ENCODE measurements at places on chromosomes 16 and 17.

DNA sequence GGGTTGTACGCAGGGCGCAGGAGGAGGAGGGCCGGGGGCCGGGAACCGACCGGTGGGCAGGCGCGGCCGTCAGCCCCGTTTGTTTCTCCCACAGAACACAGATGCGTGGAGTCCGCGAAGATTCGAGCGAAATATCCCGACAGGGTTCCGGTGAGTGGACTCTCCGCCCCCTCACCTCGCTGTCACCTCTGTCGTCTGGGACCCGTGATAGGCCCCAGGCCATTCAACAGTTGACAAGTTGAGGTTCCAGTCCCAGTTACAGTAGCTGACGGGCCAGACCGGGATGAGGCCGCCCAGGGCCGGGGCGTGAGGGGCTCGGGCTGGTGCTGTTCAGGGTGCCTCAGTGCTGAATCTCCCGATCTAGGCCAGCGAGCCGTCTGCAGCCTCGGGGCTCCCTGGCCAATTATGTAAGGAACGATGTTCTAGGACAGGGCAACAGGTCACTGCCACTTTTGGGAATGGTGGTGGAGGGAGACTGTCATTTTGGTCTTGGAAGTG, 628 bp downstream of the GABARAPL2 start:
- peak; percentile 75 for DNase-seq

GRCh38 chr16:15509593-15510535, 75.5 kb downstream of the BMERB1 start:
- DNase-seq: no peak

DNA sequence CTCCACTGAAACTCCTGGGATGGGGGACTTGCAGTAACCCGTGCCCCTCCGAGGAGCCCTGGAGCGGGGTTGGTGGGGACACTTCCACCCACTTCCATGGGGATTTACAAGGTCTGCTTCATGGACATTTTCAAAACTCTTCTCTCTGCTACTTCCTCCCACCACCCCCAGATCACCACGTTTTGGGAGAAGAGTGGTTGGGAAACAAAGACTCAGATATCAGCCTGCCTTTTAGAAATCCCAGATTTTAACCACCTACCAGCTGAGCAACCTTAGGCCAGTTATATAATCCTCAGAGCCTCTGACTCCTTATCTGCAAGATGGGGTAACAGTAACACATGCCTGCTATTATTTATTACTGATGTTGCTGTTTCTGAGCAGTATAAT, 184.8 kb downstream of the CCDC182 start:
- DNase-seq: no peak

DNA sequence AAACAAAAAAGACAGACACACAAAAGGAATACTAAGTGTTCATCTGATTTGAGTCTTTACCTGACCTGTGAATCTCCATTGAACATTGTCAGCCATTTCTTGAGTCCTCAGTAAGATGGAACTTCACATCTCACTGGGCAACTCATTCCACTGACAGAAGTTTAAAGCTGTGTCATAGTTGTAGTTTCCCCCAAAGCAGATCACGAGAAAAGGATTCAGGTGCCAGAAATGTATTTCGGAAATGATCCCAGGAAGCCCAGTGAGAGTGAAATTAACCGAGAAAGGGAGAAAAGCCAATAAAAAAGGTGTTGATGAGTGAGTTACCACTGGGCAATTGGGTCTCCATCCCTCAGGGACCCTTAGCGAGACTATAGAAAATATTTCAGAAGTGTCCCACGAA, 6.5 kb downstream of the CHD9 start:
- no peak for DNase-seq

DNA sequence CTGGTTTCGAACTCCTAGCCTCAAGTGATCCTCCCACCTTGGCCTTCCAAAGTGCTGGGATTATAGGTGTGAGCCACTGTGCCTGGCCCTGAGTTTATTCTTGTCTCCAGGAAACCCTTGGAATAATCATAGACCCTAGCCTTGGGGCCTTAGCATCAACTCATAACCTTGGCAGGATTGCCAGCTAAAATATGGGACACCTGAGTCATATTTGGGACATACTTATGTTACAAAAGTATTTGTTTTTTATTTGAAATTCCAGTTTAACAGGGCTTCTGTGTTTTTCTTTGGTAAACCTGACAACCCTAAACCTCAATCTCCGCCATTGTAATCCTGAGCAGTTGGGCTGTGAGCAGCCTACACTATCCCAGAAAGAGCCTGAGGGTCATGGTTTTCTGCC, 28.6 kb upstream of the TNS4 start:
- DNase-seq: no peak

GRCh38 chr17:35555691-35556090, 4.9 kb downstream of the SLFN14 start:
- no peak for DNase-seq

- DNase-seq: no peak
Observed at GRCh38 chr17:55897301-55897700, 146.4 kb downstream of the PCTP start.

GRCh38 chr16:52563767-52564611, 17.0 kb upstream of the TOX3 start:
- no peak for DNase-seq

DNA sequence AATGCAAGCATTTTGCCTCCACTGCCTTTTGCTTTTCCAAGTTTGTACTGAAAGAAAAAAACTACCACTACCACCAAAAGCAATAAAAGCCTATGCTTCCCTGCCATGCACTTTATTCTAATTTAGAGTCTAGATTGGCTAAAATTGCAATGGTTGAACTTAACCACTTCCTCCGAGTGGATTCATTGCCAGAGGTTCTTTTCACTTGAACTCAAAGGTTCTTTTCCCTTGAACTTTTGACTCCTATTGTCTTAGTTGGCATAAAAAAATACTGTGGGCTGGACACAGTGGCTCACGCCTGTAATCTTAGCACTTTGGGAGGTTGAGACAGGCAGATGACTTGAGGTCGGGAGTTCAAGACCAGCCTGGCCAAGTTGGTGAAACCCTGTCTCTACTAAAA, 319.8 kb upstream of the GOT2 start:
- no peak for DNase-seq

- DNase-seq: no peak
Observed at GRCh38 chr16:83517398-83517797, 290.4 kb upstream of the HSBP1 start.

DNA sequence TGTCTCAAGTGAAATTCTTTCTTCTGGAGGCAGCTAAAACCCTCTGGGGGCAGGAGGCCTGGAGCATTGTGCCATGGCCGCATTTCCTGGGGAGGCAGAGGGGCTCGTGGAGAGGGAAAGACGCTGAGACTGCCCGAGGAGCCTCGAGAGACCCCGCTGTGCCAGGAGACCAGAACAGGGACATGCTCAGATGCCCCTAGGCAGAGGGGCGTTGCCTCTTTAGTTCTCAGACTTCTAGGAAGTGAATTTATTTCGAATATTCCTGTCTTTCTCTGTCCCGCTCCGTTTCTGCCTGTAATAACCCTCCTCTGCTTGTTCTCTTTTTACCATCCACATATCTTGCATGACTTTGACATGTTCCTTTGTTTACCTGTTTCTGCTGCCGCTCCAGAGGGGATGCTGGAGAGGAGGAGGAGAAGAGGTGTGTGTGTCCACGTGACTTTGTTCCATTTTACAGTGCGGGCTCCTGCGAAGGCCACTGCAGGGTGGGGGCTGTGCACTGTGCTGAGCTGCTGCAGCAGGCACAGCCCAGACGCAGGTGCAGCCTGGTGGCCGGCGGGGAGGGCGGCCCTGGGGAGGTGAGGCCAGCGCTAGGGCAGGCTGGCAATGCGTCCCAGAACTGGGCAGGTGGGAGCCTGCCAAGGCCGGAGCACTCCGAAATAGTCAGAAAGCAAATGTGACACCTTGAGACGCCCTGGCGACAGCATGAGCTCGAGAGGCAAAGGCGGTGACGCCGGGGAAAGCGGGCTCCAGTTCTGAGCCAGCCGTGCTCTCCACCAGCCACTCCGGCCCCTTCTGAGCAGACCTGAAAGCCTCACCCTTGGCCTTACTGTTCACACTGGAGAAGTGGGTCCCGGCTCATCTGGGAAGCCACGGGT, 29.9 kb downstream of the CIBAR2 start:
- DNase-seq: no peak

DNA sequence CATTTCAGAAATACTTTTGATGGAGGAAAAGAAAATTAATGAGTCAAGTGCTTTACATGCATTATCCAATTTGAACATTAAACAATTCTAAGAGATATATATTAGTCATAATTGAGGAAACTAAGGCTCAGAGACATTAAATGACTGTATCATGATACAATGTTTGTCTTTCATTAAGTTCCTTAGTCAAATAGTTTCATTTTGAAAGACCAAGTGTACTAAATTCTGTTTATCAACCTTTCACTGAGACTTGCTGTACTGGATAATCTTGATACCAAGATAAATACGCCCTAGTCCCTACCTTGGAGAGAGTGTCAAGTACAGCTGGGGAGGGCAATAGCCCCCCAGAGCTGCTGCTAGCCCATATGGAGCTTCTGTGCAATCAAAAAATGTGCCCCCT, 24.2 kb downstream of the TOM1L2 start:
- no peak for DNase-seq

GRCh38 chr16:88732172-88732960, 26.1 kb downstream of the CTU2 start:
- no peak for DNase-seq

GRCh38 chr17:81492706-81493105, 19.9 kb downstream of the ACTG1 start:
- no peak for DNase-seq

GRCh38 chr17:14474591-14474990, 173.7 kb downstream of the HS3ST3B1 start:
- no peak for DNase-seq

DNA sequence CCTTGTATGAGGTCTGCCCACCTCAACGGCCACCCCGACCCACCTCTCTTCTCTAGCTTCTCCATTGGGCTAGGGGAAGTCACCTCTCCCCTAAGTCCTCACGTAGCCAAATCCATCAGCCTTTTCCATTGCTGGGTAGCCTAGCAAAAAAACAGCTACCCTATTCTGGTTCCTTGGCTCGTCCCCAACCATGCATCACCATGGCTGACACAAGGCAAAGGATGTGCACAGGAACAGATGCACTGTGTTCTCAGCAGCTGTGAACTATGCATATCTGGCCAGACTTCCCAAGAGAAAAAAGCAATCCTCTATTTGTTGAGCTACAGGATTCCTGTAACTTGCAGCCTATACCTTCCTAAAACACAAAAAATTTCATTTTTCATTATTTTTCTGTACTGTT, 22.0 kb upstream of the FLCN start:
- no peak for DNase-seq

DNA sequence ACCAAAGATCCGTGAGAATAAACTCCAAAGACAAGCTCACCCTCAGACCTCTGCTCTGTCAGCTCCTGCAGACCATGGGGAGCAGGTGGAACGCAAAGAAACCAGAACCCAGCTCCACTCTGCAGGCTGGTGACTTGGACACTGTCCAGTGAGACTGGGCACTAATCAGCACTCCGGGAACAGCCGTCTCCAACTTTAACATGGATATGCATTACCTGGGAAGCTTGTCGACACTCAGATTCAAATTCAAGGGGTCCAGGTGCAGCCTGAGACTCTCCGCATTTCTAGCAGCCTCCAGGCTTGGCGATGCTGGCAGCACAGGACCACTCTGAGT, 9.1 kb downstream of the SLX4 start:
- DNase-seq: no peak

GRCh38 chr16:74756203-74756602, 18.4 kb downstream of the FA2H start:
- DNase-seq: no peak

GRCh38 chr17:68011199-68011665, 15.0 kb upstream of the C17orf58 start:
- DNase-seq: no peak

DNA sequence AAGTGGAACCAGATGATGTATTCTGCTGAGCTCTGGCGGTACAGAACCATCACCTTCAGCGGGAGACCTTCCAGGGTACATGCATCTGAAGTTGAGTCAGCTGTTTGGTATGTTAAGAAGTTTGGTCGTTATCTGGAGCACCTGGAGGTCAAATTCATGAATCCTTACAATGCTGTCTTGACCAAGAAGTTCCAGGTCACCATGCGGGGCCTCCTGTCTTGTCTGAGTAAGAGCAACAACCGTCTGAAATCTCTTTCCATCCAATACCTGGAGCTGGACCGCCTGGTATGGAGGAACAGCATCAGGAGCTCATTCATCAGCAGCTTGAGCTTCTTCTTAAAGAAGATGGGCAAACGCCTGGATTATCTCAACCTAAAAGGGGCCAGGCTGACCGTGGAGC, 4.0 kb downstream of the FBXO39 start:
- DNase-seq: no peak

DNA sequence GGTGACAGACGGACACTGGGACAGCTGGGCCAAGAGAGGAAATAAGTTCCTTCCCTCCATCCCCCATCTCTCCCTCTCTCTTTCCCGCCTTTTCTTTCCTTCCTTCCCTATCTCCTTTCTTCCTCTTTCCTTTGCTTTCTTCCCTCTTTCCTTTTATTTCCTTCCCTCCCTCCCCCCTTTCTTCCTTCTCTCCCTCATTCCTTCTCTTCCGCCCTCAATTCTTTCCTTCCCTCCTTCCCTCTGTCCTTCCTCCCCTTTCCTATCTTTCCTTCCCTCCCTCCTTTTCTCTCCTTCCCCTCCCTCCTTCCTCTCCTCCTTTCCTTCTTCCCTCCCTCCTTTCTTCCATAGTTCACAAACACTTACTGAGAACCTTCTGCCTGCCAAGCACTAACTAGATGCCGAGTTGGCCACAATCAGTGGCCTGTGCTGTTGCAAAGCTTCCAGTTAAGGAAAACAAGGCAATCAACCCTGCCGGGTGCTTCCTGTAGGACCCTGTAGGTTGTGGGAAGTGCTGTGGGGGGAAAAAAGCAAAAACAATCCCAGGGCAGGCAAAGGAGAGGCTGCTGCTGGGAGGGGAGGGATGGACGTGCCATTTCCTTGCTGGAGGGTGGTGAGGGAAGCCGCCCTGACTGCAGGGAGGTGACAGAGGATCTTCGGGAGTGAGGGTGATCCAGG, 31.7 kb downstream of the ABCC6 start:
- DNase-seq: no peak

- no peak for DNase-seq
Observed at GRCh38 chr16:55367301-55367811, 43.4 kb downstream of the IRX6 start.

DNA sequence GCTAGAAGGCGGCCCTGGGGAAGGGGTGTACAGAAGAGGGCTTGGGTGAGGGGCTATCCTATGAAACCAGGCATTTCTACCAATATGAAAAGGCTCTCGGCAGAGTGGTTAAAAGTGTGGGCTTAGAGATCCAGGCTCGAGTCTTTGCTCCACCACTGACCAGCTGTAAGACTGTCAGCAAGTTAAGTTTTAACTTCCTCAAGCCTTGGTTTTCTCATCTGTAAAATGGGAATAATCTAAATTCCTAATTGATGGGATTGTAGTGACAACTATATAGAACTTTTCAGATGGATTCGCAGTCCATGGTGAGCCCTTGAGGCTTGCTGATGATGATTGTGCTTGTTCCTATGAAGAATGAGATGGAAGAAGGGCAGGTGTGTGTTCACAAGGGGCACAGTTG, 50.6 kb upstream of the NDRG4 start:
- DNase-seq: no peak

- DNase-seq: no peak
Observed at GRCh38 chr16:85698935-85699558, 10.3 kb upstream of the GINS2 start.

- no peak for DNase-seq
Observed at GRCh38 chr17:74738051-74738996, 1.3 kb downstream of the RAB37 start.

Data from suprapubic skin (tissue), 4 donors.